ENCODE measurements at places on chromosomes 6 and 20.

GRCh38 chr6:49906526-49906925 is 40.2 kb upstream of the CRISP1 start:
- no peak for DNase-seq

DNA sequence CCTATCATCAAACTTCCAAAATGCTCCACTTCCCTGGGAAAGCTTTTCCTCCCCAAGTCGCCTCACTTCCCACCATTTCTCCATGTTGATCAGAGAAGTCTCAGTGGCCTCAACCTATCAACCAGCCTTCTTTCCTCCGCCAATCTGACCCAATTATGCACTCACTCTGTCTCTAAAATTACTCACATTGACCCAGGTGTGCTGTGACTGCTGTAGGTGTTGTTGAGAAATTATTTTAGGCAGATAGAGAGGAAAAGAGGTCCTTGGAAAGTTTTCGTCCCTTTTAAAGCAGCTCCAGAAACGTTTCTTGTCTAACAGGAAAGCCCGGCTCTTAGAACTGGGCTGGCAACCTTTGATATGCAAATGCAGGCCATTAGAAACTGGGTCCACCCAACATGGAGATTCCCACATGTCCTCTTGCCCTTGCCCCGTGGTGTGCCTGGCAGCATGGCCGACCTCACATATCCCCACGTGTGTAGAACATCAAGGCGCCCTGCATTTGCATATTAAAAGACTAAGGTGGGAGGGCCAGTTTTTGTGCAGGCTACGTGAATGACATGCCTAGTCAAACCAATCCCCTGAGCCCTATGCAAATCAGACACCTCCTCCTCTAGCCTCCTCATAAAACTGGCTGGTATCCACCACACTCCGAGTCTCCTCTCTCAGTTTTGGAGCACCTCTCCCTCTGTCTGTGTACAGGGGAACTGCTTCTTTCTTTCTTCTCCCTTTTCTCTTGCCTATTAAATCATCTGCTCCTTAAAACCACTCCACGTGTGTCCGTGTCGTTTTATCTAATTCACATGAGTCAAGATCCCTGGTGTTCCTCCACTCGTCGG is 12.9 kb downstream of the IPCEF1 start:
- DNase-seq: no peak

- no peak for DNase-seq
Observed at GRCh38 chr6:137871291-137871690, 4.2 kb downstream of the TNFAIP3 start.

GRCh38 chr6:81806793-81807565 is 54.5 kb upstream of the TENT5A start:
- DNase-seq: no peak

DNA sequence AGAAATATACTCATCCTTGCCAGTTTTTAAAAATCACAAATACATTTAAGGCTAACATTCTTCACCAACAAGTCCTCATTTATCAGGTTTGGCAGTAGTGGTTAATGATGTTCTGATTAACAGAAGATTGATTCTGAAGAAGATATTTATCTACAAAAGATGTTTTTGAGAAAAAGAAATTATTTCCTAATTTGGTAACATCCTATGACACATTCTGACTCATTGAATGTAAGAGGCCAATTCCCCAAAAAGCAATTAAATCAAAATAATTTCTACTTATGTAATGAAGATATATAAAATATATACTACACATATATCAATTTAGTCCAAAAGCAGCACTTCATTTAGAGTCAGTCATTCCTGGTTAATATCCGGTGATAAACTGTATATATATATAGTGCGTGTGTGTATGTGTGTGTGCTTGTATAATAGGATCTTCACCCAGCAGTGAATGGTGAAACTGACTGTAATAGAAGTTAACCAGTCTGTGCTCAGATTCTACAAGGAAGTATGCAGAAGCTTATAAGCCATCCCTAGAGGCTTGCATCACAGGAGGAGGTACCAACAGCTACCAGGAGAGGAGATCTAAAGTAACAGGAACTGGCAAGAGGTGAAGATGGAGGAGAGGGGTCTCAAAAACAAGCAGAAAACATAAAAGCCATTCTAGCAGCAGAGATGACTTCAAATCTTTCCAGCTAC is 82.9 kb upstream of the MARCKS start:
- DNase-seq: no peak

GRCh38 chr6:3438190-3439167 is 18.4 kb downstream of the SLC22A23 start:
- no peak for DNase-seq

DNA sequence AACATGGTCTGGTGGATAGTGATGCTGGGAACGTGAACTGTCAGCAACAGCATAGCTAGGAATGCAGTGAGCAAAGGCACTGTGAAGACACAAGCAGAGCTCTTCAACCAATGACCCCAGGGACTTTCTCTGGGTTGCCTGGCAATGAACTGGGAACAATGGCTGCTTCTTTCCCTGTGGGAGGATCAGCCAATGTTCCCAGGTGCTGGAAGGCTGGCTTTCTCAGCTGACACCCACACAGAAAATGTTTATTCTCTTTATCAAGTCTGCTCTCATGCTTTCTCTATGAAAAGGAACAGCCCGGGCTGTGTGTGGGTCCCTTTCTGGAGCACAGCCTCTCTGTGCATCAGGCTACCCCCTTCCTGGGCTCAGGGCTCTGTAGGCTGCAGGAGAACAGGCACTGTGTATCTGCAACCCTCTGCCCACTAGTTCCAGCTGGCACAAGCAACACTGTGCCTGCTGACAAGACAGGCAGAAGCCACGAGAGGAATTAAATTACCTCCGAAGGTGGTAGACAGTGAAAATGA is 54.2 kb downstream of the HFE start:
- no peak for DNase-seq

- no peak for DNase-seq
Observed at GRCh38 chr6:19662911-19663310, 174.3 kb upstream of the ID4 start.

DNA sequence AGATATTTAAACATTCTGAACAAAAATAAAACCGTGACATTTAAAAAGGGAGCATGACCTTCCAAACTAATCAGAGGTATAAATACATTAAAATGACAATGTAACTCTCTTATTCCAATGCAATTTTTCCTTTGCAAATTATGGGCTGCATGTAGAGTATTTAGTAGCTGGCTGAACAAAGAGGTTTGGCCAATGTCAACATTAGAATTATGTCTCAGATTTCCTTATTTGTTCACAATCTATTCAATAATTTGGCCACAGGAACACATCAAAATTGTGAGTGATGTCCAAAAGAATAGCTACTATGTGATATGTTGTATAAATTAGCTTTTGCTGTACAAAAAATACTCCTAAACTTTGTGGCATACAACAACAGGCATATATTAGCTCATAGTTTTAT is 580.0 kb upstream of the MARCKS start:
- no peak for DNase-seq

GRCh38 chr6:33975661-33976436 is 170.0 kb downstream of the GRM4 start:
- DNase-seq: no peak

DNA sequence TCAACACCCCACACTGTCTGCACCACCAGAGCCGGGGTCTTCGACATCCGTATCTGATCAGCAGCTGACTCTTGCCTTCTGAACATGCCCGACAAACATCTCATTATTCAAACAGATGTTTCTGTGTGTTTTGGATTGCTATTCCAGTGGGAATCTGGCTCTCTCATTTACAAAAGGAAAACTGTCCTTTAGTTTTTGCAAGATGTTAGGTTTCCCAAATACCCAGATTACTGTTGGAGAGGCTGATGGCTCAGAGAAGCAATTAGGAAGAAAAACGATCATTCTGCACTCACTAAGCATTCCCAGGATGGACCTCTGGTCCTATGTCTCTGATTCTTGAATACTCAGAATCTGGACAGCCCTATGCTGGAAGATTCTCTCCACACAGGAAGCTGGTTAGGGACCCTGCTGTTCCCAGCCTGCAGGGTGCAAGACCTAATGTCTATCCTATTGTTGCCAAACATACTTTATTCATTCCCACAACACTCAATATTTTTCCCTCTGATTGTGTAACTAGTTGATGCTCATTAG is 532.9 kb downstream of the CDH26 start:
- DNase-seq: no peak

- no peak for DNase-seq
Observed at GRCh38 chr6:157625111-157625510, 197.9 kb upstream of the SNX9 start.

DNA sequence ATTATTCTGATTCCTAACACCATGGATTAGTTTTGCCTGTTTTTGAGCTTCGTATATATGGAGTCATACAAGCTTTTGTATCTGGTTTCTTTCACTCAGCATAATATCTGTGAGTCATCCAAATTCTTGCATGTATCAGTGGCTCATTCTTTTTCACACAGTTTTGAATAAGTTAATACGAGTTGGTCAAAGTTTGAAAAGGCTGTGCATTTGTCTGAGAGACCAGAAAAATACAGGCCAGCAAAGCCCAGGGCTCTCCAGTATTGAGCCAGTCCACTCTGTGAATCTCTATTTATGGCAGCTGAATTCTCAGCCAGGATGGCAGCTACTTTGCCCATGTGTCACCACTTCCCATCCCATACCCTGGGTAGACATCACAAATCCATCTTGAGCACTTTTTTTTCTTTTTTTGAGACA is 7.2 kb upstream of the CHMP4B start:
- DNase-seq: peak; percentile 60

DNA sequence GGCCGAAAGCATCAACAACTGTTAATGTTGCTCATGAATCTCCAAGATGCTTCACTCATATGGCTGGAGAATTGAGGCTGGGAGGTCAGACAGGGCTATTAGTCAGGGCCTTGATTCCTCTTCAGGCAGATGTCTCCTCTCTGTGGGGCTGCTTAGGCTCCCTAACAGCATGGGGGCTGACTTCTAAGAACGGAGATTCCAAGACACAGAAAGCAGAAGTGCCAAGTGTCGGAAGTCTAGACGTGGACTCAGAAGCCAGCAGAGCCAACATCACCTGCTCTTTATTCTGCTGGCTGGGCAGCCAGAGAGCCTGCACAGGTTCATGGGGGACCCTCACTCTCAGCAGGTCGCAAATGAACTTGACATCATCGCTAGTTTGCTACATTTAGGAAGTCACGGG is 279.8 kb downstream of the CDH26 start:
- no peak for DNase-seq

- no peak for DNase-seq
Observed at GRCh38 chr6:117270843-117271507, 5.6 kb downstream of the VGLL2 start.

DNA sequence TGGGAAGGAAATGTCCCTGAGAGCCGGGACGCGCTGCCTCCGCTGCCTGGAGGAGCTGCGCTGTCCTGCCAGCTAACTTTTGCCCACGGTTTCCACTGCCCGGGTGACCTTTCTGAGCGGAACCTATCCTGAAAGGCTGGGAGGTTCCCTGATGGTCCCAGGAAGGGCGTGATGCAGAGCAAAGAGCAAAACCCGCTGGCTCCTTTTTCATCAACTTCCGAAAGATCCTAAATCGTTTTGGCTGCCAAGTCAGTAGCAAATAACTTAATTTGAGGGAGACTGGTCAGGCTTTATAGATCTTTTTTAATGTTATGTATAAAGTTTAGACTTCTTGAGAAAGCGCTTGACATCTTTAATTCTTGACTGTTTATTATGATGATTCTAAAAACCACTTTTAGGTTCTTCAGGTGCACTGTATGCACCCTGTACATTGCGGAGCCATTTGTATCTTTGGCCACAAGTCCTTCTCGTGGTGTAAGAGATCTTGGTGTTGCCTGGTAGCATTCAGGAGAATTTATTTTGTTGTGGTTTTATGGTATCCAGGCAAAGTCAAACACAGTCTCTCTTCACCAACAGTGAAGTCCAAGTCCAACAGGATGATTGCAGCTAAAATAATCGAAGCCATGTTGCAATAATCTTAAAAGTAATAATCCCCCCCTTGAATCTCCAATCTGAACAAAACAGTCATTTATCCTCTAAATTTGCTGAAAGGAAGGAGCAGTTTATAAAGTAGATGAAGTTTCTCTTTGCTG is at the start of gene SYNE1:
TSS of gene SYNE1 (minus strand) at position 67 of the 752 bp plus-strand sequence. CDS start 9,031 bp downstream, outside the sequence.
- DNase-seq: no peak

- DNase-seq: no peak
Observed at GRCh38 chr20:23613676-23614075, 8.0 kb upstream of the CST9 start.

GRCh38 chr20:32441638-32442037 is 83.5 kb downstream of the ASXL1 start:
- no peak for DNase-seq

GRCh38 chr20:19256085-19256484 is 43.6 kb downstream of the SLC24A3 start:
- DNase-seq: no peak

DNA sequence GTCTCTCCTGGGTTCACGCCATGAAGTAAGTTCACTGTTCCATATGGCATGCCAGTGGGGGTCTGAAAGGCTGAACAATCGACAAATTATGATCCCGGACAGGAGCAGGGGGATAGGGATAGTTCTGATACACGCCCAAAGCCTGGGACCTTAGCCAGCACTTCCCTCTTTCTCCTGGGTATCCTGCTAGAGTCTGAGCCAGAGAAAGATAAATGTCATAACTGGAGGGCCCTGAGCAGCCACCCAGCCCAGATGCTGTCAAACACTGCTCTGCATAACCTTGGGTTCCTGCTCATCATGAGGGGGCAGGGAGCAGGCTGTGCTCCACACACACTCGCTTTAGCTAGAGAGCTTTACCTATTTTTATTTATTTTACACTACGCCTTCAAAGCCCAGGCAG is 12.3 kb downstream of the EDEM2 start:
- DNase-seq: no peak

DNA sequence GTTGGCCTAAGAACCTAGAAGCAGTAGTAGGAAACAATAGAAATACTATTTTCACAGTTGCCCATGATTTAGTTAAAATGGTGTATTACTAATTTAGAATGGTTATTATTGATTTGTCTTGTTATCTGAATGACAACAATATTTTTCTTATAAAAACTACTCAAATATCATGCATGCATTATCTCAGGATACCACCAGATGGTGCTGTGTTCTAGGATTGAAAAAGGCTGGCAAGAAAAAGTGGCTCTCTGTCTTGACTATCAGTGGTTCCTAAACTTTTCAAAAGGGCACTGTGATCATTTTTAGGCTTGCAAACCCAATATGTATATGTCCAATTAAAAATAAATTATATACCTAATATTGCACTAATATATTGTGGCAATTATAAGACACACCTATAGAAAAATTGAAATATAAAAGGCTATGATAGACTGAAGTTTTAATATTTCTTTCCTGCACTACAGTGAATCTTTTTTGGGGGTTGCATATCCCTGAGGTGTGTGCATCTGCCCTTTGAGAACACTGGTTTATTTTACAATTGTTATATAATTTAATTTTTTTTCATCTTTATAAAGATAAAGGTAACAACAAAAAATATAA is 131.7 kb upstream of the MLIP start:
- DNase-seq: no peak

DNA sequence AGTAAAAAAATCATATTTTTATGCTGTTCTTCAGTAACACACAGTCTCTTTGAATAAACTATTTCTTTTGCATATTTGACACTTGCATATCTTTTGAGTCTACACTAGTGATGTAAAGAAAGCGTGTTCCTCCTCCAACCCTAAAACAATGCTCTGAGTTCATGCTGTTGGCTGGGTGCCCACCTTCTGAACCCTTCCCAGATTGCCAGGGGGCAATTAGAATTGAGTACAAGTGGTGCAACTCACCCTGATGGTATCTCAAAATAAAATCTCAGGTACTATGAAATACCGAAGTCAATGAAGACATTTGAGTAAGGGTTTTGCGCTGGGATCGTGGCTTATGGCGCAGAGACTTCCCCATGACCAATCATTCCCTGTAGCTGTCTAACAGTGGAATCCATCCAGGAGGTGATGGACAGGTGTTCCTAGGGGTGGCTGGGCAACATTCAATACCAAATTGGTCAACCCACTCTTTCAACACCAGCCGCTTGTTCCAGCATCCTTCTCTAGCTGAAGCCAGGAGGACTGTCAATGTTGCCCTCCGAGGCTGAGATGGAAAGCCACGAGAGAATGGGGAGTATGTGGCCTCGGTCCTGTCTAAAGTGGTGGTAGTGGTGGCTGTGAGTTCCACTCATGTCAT is 94.4 kb upstream of the ZNFX1 start:
- DNase-seq: no peak
